ENCODE measurements at places on chromosomes 4 and X.
A peak's percentile ranks its signal among the peaks of the same experiment; 100 is the strongest.

GRCh38 chr4:25638221-25638601 is 17.4 kb upstream of the SLC34A2 start:
- DNase-seq: no peak

DNA sequence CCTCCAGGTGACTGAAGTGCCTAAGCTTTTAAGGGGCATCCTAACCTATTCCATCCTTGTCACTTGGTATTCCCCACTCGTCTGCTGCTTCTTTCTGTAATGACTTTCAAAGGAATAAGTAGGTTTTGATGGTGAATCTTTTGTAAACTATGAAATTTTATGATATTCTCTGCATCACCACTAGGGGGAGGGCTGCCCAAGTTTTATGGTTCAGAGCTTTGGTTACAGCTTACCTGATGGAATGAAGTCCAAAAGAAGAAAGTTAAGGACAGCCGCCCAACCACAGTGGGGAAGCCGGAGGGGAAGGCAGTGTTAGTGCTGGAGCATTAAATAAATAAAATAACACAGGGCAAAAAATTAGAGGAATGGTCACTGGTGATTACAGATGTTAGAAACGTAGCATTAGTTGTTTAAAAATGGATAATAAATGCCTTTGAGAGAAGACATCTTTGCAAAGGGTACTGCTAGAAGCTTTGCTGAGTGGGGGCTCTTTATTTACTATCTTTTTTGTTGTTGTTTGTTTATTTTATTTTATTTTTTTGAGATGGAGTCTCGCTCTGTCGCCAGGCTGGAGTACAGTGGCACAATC is 204.9 kb downstream of the GBA3 start:
- DNase-seq: peak; percentile 14

DNA sequence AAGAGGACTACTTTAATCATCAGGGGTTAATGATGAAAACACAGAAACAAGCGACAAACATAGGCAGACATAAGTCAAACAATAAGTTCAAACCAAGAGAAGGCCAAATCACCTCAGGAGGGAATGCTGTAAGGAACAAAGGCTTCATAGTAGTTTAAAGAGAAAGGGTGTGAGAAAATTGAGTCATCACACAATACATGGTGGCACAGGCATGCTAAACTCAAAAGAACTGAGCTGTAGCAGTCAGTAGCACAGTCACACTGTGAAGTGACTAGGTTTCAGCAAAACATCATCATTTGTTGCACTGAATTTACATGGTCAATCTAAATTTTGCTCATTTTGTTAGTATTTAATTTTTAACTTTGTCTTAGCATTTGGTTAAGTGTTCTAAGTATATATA is 24.2 kb downstream of the SMC1A start:
- no peak for DNase-seq

DNA sequence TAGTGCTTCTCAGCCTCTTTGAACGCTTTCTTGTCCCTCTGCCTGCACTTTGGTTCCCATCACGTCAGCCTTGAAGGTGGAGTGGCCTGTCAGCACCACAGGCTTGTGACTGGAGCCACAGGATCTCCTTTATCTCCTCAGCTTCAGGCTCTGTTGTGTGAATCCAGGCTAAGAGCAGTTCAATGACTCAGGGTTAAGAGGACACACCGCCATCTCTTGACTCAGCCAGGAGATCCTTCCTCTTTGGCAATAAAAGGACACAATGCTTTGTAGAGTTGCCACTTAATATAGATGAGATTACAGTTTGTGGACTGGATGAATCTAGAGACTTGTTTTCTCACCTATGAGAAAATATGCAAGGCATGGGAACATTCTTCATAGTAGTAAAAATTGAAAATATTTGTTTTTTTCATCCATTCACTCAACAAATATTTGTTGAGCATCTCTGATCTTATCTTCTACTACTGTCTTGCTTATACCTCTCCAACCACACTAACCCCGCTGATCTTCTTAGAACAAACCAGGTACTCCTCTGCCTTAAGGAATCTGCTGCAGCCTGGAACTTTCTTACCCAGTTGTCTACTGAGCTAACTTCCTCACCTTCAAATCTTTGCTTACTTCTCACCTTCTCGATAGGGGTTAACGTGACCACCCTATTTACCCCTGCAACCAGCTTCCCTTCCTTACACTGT is 62.3 kb downstream of the UCHL1 start:
- DNase-seq: peak; percentile 1

- DNase-seq: no peak
Observed at GRCh38 chrX:1134976-1135375, 77.5 kb downstream of the CRLF2 start.

GRCh38 chr4:168269896-168270295 is 48.7 kb downstream of the DDX60 start:
- no peak for DNase-seq

Measured in fibroblast of mammary gland (primary cell).